AG08395 (cell line): ENCODE measurements at places on chromosomes 2 and 18.

- no peak for DNase-seq
Measured at GRCh38 chr2:136874258-136874657, 108.9 kb downstream of the THSD7B start.

GRCh38 chr2:143440411-143441012 lies 311.3 kb downstream of the ARHGAP15 start:
- no peak for DNase-seq

DNA sequence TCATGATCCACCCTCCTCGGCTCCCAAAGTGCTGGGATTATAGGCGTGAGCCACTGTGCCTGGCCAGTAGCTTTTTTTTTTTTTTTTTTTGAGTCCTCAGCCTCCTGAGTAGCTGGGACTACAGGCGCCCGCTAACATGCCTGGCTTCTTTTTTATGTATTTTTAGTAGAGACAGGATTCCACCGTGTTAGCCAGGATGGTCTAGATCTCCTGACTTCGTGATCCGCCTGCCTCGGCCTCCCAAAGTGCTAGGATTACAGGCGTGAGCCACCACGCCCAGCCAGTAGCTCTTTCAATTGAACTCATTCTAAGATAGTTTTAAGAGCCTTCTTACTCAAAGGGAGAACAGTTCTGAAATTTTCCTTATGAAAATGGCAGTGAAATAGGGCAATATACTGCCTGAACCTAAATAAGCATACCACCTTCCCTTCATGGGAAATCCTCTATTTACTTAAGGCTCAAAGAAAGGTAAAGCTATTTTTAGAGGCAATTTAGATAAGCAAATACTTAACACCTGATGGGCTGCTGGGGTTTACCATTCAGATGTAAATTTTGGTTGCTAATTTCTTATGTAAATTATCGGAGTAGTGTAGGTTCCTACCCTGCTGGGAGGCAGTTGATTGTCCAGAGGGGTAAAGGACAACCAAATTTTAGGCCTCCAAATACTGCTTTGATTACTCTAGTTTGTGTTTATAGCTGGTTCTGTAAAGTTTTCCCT lies 144.7 kb downstream of the GREB1L start:
- no peak for DNase-seq

GRCh38 chr2:4900861-4901770 lies 791.1 kb upstream of the SOX11 start:
- no peak for DNase-seq

DNA sequence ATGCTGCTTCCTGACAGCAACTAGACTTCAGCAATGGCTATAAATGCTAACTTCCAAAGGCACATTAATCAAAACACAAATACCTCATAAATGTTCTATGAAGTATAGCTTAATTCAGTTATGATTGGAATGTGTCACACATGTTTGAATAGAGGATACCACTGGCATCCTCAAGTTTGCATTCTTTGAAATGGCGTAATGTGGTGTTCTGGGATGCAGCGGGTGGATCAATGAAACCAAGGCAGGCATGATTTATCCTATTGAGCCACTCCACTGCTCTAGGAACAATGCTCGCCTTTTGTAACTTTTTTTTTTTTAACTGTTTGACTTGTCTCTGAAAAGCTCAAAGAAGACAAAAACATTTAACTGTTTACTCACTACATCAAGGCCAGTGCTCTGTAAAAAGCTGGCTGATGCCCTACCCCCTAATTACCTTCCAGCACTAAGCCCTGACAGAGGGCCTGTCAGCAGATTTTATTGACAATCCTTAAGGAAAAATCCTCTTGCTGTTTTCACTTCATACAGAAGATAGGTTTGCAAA lies 278.8 kb upstream of the SESTD1 start:
- DNase-seq: peak; percentile 50

- peak; percentile 60 for DNase-seq
Measured at GRCh38 chr18:22466608-22467395, 49.1 kb upstream of the CTAGE1 start.

DNA sequence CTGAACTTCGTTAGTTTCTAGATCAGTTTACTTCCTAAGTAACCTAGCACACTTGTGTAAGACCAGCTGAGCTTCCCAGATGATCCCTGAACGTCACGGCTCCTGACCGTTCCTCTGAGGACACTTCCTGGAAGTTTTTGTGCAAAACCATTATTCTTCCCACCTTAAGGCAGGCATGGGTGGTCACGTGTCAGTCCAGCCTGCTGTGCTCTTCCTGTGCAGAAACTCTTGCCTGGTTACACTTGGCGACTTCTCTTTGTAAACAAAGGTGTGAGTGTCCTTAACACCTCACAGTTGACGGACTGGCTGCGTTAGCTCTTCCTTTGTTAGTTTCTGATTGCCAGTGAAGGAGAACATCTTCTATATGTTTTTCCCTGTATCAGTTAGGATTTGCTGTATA lies 118.3 kb downstream of the SH3RF3 start:
- DNase-seq: no peak

- no peak for DNase-seq
Measured at GRCh38 chr2:124908411-124908810, 883.3 kb downstream of the CNTNAP5 start.

DNA sequence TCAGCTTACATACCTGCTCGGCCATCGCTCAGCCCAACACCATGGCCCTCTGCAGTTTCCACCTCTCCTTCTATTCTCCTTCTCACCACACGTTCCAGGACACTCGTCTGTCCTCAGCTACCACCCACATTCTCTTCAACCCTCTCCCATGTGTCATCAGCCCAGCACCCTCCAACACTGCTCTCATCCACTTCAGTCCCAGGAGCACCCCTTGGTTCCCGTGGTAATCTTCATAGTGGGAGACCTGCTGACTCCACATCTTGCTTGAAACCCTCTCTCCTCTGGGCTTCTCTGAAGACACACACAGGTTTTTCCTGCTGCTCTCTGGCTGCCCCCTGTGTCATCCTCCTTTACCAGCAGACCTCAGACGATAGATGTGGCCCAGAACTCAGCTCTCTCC lies 228.7 kb downstream of the GBX2 start:
- DNase-seq: peak; percentile 14

GRCh38 chr2:20212459-20212870 lies 12.5 kb downstream of the SDC1 start:
- DNase-seq: no peak

DNA sequence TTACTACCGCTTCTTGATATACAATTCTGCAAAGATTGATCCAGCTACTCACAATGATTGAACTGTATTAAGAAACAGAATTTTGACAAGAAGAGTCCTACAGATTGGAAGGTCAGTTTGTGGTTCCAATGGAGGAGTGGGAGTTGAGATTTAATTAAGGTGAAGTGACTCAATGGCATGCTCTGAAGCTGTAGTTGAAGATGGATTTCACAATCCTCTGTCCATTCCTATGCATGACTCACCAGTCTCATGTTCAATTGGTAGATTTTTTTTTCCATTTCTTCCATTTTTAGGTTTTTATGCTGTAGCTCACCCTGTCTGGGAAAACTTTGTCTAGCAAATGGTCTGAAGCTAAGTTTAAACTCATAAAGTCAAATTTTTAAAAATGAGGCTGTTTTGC lies 83.3 kb downstream of the DPP4 start:
- DNase-seq: peak; percentile 78

DNA sequence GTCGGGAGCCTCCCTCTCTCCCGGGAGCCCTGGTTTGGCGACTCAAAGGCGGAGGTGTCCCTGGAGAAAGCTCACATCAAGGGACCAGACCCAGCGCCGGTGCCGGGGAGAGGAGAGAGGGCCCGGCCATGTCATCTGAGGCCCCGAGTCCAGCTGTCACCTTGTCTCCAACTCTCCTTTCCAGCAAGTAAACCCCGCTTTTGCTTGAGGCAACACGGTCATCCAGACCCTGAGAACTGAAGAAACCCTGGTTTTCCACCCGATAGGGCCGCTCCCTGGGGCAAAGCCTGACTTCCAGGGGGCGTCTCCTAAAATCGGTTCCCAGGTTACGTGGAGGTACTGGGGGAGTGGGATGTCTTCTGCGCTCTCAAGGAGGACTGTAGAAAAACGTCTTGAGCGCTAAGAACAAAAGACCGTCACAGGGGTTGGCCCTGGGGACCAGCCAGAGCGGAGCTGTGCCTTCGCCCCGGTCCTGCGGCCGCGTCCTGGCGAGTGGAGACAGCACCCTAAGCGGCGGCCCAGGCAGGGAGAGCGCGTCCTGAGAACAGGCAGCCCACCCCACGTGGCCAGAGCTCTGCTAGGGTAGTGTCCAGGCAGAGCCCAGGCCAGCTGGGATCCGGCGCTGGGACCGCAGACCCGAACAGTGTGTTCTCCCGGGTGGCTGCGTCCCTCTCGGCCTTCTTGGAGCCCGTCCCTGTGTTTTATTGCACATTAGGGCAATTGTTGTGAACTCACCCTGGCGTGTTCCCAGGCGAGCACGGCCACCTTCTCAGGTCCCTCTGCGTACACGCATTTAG lies 55.7 kb downstream of the TMEM18 start:
- no peak for DNase-seq

- no peak for DNase-seq
Measured at GRCh38 chr2:164535280-164536025, 85.8 kb downstream of the GRB14 start.

- no peak for DNase-seq
Measured at GRCh38 chr2:25649786-25650185, 23.6 kb downstream of the DTNB start.

- DNase-seq: no peak
Measured at GRCh38 chr2:241132538-241133435, 16.5 kb downstream of the PASK start.

- DNase-seq: no peak
Measured at GRCh38 chr2:191291471-191291870, 46.3 kb downstream of the MYO1B start.

DNA sequence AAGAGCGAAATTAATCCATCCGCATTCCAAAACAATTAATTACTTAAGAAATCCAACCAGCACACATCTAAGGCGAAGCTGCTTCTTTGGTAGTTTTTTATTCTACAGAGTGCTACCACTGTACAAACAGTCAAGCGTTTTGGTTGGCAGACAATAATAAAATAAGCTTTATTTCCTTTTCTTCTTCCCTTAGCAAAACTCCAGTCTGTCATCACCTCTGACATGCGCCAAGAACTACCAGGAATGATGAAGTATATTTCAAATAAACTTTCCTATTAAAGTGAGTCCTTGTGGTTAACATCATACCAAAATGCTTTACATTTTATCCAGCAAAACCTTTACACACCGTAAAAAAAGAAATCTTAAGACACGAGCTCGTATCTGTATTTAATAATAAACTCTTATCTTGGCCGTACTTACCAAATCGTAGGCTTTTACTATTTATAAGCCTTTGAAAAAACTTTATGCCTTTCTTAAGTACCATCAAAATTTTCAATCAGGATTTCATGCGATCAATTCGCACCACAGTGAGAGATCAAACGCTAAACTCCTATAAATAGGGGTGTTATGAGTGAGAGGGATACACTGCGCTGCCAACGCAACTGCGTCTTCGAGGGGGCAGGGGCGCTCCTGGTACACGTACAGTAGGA lies 1.3 kb downstream of the ATL2 start:
- DNase-seq: no peak

- DNase-seq: peak; percentile 15
Measured at GRCh38 chr2:180505203-180505602, 475.2 kb upstream of the UBE2E3 start.

GRCh38 chr18:3163968-3164367 lies 55.8 kb downstream of the MYOM1 start:
- DNase-seq: no peak

DNA sequence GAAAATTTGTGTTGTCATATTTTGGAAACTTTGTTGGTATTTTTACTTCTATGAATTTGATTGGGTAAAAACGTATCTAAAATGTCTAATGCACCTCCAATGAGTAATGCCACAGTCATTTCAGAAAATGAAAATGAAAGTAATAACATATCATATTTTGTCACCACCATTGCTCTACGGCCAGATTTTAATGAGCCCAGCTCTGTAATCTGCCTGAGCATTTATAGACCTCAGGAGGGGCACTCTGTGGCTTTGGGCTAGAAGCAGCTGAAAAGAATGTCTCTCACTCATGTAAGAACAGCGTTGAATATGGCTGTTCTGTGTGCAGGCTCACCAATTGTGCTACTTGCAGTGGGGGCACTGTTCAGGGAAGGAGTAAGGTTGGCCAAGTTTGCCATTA lies 32.7 kb upstream of the ABCA12 start:
- peak; percentile 12 for DNase-seq

DNA sequence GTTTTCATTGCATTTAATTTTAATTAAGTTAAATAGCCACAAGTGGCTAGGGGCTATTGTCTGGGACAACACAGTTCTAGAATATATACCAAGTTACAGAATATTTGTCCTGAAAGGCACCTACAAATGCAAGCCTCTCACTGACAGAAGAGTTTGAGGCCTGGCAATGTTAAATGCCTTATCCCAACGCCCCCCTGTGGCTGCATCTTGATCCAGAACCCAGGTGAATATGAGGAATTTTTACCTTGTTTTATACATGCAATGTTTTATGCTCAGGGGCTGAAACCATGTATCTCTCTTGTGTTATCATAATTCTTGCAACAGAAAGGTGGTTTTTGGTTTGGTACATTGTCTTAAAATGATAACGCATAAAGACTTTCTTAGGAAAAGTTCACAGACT lies 71.8 kb upstream of the SEC11C start:
- DNase-seq: no peak

GRCh38 chr18:37122877-37123276 lies 293.9 kb downstream of the KIAA1328 start:
- DNase-seq: no peak

DNA sequence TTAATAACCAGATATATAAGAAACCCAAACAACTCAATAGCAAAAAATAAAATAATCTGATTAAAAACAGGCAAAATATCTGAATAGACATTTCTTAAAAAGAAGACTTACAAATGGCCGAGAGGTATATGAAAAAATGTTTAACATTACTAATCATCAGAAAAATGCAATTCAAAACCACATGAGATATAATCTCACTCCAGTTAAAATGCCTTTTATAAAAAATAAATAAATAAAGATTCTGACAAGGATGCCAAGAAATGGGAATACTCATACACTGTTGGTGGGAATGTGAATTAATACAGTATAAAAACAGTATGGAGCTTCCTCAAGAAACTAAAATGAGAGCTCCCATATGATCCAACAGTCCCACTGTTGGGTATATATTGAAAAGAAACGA lies 33.9 kb upstream of the BMP10 start:
- DNase-seq: no peak

DNA sequence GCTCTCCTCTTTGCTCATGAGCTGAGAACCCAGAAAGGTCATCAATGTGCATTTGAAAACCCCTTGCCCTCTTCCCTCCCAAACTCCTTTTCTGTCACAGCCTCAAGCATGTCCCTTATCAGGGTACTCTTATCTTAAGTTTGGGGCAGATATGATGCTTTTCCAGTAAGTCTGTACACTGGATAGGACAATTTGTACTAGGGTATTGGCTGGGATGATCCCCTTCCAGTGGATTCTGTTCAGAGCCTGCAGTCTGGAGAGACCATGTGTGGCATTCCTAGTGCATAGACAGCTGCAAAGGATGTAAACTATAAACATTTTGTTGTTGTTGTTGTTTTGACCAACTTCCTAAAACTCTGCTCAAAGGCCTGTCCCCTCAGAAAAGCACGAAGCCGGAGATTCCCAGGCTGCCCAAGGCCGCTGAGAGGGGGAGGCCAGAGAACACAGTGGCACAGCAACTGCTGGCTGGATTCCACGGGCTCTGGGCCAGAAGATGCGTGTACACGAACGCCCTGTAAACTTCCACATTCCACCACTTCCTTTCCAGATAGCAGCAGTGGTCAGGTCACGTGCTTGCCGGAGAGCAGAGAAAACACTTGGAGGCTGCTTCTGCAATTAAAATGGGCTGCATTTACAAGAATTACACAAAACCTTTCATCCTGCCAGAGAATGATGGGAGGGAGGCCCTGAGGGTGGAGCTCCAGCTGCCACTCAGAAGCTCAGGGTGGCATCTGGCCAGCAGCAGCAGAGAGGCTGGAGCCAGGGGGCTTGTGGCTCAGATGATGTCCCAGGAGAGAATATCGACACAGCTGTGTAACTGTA lies 42.1 kb downstream of the BMP10 start:
- DNase-seq: peak; percentile 97
